Pulmonary artery endothelial cell (primary cell): ENCODE measurements at places on chromosomes 12 and 14.

- DNase-seq, result no peak
Measured at GRCh38 chr12:65152596-65152995, 16.8 kb upstream of the LEMD3 start.

- no peak for DNase-seq
Measured at GRCh38 chr12:127542931-127543330, 724.0 kb upstream of the TMEM132C start.

- DNase-seq, result no peak
Measured at GRCh38 chr14:92121207-92121669, 268 bp downstream of the NDUFB1 start.

DNA sequence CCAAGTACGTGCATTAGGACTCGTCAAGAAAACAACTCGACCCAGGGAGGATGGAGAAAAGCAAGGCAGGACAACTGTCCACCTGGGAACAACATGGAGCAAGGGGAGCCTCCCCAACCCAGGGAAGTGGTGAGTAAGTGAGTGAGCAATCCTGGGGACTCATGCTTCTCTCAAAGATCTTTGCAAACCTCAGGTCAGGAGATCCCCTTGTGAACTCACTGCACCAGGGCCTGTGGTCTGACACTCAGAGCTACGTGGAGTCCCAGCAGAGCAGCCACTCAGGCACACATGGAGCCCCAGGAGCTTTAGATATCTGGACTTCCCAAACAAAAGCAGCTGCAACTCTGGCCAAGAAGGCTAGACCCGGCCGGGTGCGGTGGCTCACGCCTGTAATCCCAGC lies 12.2 kb upstream of the OR5AU1 start:
- DNase-seq, result no peak

GRCh38 chr14:93772263-93772662 lies 16.0 kb downstream of the PRIMA1 start:
- DNase-seq, result no peak

- DNase-seq, result peak; percentile 63
Measured at GRCh38 chr12:530308-530707, 70.6 kb downstream of the B4GALNT3 start.

DNA sequence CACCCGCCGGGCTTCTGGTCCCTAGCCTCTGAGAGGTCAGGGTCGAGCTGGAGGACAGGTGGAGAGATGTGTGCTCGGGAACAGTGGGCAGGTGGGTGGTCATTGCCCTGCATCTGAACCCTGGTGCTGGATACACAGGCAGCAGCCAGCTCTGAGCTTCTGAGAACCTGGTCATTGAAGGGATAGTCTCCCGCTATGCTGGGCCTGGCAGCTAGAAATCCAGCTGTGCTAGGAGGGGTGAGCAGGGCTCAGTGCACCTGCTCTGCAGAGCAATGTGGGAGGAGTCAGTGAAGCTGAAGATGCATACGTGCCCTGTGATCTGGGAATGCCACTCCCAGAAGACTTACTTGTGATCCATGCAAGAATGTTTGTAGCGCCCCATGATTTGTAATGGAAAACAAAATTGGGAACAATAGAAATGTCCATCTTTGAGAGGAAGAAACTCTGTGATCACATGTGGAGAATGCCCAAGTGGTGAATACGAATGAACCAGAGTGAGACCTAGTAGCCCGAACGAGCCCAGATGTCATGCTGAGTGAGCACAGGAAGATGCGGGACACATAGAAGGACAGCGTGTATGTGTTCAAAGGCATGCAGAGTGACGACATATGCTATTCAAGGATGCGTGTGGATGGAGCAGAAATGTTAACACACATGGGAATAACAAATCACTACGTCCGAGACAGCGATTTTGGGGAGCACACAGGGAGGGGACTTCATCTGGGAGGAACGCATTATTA lies 63.4 kb downstream of the AACS start:
- no peak for DNase-seq

- no peak for DNase-seq
Measured at GRCh38 chr14:78292003-78292402, 121.8 kb downstream of the NRXN3 start.

- DNase-seq, result no peak
Measured at GRCh38 chr14:50218501-50218900, 12.9 kb downstream of the SOS2 start.

DNA sequence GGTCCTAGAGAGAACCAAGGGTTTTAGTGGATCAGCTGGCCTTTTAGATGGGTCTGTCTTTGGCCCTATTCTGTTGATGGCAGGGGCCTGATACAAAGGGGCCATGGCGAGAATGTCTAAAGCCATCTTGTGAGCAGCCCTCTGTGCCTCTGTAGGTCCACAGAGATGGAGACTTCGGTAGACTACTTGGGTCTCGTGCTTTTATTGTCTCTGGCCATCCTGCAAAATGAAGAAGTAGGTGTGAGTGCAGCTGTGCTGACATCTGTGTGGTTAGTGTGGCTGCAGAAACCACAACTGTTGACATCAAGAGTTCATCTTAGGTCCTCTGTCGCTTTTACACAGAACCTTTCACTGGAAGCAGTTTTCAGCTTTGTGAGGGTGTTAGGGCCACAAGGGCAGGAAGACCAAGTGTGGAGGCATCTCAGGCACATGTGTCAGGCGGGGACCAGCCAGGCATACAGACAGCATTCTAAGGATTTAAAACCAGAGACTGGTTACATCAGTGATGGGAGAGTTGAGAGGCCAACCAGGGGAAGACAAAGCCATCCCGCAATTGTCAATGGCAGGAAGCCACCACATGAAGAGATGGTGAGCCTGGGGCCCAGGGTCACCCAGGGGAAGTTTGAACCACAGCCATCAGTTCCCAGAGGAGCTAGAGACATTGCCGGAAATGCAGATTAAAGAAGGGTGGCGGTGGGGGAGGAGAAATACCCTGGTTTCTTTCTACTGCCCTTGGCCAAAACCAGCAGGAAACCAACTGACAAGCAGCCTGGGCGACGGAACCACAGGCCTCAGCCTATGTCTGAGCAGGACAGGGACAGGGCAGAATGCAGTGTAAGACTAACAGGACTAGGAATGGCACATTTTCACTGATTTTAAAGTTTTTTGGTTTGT lies 13.0 kb upstream of the TPCN1 start:
- no peak for DNase-seq

- no peak for DNase-seq
Measured at GRCh38 chr12:68959891-68960464, 27.0 kb upstream of the CPM start.

- no peak for DNase-seq
Measured at GRCh38 chr12:5966486-5967095, 21.5 kb upstream of the ANO2 start.

GRCh38 chr14:21192875-21193535 lies 37.1 kb upstream of the OR5AU1 start:
- DNase-seq, result no peak

- no peak for DNase-seq
Measured at GRCh38 chr12:58503731-58504130, 416.6 kb downstream of the LRIG3 start.

DNA sequence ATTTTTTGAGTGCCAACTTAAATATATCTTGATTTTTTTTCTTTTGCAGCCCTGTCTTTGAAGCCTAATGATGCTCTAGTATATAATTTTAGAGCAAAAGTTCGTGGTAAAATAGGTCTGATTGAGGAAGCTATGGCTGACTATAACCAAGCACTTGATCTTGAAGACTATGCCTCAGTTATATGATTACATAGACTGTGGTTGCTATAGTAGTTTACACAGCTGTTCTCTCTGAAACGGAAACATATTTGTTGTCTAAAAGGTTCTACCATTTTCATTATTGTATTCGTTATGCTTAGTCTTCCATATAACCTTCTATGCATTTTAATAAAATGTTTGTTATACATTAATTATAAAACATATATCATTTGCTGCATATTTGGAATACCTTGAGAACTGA lies 246.7 kb downstream of the TTC6 start:
- no peak for DNase-seq

GRCh38 chr12:119198440-119198839 lies 19.7 kb downstream of the HSPB8 start:
- DNase-seq, result no peak

- no peak for DNase-seq
Measured at GRCh38 chr14:87161502-87161901, 831.5 kb downstream of the GALC start.

DNA sequence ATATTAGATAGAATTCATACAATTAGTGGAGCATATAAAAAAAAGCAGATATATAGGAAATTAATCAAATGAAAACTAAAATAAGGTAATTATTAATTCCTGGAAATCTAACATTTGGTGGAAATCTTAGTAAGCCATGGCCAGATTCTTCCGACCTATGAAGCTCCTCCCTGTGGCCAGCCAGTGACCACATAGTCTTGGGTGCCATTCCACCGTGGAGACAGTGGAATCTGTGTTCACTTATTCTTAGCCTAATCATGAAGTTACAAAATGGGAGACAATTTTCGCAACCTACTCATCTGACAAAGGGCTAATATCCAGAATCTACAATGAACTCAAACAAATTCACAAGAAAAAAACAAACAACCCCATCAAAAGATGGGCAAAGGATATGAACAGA lies 241.9 kb upstream of the FLRT2 start:
- no peak for DNase-seq

GRCh38 chr12:10728091-10728490 lies 5.0 kb upstream of the YBX3 start:
- no peak for DNase-seq

- no peak for DNase-seq
Measured at GRCh38 chr12:102879144-102879763, 37.8 kb downstream of the PAH start.

DNA sequence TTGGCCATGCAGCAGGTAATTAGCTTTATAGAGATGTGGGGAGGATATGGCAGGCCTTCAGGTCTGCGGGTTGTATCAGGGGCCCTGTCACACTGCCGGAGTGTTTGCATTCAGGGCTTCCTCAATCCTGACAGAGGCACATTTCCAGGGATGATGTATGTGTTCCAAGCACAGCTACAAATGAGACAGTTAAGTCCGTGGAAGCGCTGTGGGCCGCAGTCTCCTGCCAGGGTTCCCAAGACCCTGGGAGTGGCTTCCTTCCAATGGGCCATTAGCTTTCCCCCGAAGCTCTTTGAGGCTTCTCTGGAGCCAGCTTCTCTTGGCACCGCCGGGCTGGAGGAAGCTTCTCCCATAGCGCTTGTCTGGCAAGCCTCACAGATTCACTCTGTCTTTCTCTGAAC lies 1524.7 kb upstream of the TMEM132C start:
- DNase-seq, result no peak

GRCh38 chr12:63220921-63221320 lies 69.9 kb upstream of the AVPR1A start:
- DNase-seq, result no peak

DNA sequence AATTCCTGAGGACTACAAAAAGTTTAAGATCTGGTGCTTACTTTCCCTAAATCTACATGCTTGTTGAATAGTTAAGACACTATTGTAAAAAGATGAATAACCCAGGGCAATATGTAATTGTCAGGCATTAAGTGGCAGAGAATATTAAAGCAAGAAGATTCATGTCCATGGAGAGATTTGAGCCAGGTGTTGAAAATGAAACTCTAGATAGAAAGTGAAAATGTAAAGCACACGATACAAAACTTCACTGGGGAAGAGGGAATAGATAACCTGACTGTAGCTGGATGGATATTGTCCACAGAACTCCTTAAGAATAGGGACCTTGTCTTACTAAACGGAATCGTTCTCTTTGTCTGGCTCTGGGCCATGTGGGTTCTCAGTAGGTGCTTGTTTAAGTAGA lies 5.0 kb downstream of the CAND1 start:
- no peak for DNase-seq

DNA sequence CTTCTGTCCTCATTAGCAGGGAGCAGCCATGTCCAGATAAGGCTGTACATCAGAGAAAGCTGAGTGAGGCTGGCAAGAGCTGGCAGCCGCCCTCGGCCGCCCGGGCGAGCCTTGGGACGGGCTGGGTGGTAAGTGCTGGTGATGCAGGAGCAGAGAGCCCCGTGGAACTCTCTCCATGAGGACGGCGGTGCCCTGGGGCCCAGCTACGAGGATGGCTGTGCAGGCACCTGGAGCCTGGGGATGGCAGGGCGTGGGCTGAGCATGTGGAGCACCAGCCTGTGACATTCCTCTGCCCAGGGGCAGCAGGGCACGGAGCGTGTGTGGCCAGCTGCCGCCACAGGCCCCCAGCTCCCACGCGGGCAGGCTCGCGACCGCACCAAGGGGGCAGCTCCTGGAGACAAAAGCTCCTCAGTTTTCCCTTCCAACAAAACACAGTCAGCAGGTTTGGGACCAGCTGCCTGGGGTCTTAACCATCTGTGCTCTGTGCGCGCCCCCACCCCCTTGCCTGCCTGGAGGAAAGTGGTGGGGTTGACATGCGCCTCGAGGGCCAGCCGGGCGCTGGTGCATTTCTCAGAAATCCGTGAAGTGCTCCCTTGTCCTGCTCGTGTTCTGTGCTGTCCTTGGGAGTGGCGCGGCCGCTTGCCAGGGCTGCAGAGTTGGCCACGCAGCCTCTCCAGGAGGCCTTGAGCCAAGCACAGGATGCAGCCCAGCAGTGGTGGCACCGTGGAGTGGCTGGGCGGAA lies 21.4 kb downstream of the PACS2 start:
- DNase-seq, result no peak

DNA sequence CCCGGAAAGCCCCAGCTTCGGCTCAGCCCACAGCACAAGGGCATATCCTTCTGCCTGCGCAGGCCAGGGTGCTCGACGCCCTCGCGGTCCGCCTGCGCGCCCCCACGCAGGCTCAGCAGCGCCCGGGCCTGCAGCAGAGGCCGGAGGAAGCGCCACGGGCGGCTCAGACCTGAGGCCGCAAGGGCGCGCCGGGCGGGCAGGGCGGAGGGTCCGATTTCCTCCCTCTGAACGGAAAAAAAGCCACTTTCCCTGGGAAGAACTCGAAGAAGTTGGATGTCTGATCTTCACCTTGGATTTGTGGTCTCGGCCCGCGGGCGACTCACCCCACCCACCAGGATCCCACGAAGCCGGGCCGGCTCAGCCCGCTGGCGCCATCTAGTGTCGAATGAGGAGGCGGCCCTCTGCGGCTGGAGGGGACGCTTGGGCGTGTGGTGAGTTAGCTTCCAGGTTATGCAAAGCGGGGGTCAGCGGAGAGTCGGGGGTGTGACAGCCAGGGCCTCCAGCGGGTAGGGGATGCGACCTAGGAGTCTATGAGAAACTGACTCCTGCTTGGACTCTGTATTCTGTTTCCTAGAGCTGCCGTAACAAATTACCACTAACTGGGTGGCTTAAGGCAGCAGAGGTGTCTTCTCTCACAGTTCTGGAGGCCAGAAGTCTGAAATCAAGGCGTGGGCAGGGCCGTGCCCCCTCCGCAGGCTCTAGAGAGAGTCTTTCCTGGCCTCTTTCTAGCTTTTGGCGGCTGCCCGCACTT lies 40.0 kb upstream of the SRSF5 start:
- DNase-seq, result no peak

DNA sequence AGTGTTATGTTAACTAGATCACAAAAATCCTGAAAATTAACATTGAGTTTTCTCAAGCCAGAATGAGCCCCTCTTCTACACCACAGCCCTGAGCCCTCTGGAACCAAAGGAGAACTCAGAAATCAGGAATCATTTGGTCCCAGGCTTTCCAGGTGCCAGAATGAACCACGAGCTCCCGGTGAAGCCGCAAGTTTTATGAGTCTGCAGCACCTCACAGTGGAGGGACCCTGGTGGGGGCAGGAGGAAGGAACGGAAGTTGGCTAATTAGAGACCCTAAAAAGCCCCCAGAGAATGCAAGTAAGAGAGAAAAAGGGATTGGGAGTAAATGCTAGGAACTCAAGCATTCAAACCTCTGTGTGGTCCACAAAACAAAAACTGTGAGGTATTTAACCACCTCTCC lies 52.9 kb upstream of the BCL2L14 start:
- DNase-seq, result no peak
